ENCODE measurements at places on chromosomes 6 and 20. TPM values are rescaled to one million over a fixed set of nuclear protein-coding genes. Genes with fewer than 3 reads are reported as not detected.

The THBD gene
- total RNA-seq, result 61.0 TPM

The BTN1A1 gene
- not detected for total RNA-seq

DNA sequence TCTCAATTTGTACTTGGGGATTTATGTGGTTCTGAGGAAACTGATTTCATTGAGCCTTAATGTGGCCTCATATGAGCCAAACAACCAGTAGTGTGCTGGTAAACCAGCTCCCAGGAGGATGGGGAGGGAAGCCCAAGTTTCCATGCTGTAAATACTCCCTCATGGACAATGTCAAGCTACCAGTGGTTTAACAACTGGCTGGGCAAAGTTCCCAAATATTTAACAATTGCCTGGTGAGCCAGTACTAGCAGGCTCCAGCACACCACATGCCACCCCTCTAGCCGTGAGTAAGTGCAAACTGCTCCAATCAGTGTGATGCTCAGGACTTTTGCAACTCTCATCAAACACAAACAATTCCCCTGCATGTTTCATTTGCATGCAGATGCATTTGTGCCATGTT, 19.2 kb upstream of the CDKN1A start:
- H3K27ac ChIP-seq, result no peak overlapping the region
- H3K27me3 ChIP-seq, result no peaks in the 10 kb centered on the region
- no peak overlapping the region for H3K4me3 ChIP-seq
- no peaks in the 10 kb centered on the region for H3K36me3 ChIP-seq

GRCh38 chr20:62227977-62228958, 8.2 kb upstream of the HRH3 start:
- no peak overlapping the region for H3K4me3 ChIP-seq
- peaks cover 4% of the 10 kb centered on the region for H3K4me1 ChIP-seq
- no peak overlapping the region for H3K27ac ChIP-seq
- no peak for DNase-seq

GRCh38 chr6:136792095-136792409, 225 bp downstream of the MAP3K5 start:
- H3K4me1 ChIP-seq, result peaks cover 50% of the 10 kb centered on the region
- H3K27me3 ChIP-seq, result no peaks in the 10 kb centered on the region
- DNase-seq, result no peak
- no peaks in the 10 kb centered on the region for H3K36me3 ChIP-seq
- H3K4me3 ChIP-seq, result peak overlapping the region; percentile 82
- peak overlapping the region; percentile 97 for H3K27ac ChIP-seq
